NCI-H226 (cell line): ENCODE measurements at places on chromosomes 16 and 17.

DNA sequence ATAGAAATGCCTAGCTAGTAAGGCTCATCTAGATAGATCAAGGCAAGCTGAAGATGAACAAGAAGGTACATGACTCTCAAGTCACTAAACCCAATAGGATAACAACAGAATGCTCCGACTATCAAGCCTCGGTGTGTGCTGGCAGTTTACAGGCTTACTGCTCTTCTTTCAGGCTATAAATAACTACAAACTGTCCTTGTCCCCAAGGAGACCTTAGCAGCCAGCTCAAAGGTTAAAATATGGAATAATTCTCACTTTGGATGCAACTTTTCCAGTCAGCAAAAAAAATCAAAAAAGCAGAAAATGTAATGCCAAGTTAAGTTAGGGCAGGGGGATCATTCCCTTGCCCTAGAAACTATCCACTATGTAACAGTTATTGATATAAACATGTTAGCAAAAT lies 44.6 kb downstream of the SPOP start:
- no peak for DNase-seq

- no peak for DNase-seq
These were observed 65.8 kb upstream of the ENDOV start for GRCh38 chr17:80349151-80349651.

GRCh38 chr17:17792037-17792550 lies 44.7 kb downstream of the SREBF1 start:
- DNase-seq: no peak

DNA sequence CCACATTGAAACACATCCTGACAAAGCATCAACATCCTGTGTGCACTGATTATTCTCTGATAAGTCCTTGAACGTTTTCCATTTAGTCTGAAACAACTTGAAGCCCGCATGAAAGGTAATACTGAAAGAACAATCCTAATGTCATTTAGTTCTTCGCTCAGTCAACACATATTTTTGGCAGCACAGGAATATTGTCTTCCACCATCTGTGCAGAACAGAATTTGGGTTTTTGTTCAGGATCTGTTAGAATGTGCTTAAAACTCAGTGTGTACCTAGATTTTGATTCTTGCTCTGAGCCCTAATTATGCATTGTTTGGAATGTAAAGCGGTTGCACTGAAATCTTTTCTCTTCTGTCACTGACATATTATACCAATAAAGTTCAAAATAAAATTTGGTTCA lies 1036.6 kb downstream of the CDH11 start:
- DNase-seq: no peak
